ENCODE measurements at places on chromosomes 7 and 10.

DNA sequence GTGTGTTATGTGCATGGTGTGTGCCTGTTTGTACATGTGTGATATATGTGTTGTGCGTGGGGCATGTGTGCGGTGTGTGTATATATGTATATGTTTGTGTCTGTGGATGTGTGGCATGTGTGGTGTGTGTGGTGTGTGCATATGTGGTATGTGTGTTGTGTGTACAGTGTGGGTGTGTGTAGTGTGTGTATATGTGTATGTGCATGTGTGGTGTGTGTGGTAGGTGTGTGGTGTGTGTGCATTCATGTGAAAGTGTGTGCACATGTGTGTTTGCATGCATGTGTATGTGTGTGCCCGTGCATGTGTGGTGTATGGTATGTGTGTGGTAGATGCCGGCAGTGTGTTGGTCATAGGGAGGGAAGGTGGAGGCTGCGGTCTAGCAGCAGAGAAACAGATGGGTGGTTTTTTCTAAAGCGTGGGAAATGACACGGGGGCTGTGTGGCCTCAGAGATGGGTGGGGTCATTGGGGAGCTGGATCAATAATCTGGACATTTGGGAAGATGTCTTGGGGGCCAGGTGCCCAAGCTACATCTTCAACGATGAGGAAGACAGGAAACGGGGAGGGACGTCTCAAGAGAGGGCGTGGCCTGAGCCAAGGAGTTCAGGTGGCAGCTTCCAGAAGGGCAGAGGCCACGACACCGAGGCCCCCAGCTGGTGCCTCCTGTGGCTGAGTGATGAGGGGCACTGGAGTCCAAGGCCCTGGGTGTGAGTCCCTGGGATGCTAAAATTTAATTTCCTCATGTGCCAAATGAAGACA, 481.3 kb downstream of the DNAJB6 start:
- no peak for DNase-seq

- DNase-seq: no peak
Observed at GRCh38 chr7:156166692-156167416, 354.6 kb upstream of the SHH start.

DNA sequence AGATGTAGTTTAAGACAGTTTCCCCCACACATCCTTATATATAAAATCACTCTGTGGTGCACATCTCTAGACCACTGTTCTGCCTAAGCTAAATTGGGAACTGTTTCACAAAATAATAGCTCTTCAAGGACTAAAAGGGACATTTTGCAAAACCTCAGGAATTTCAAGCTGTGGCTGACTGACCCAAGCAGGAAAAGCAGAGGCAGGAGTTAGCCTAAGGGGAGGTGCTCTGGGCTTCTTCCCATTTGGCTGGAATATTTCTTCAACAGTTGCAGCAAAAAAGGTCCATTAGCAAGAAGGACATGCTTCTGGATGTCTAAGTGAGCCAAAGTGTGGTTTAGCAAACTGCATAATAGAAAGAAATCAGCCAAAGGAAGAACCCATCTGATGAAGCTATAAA, 551.2 kb upstream of the ANKRD30A start:
- no peak for DNase-seq

- DNase-seq: no peak
Observed at GRCh38 chr7:28530803-28531175, 118.5 kb downstream of the CREB5 start.

GRCh38 chr7:81053623-81054022, 134.8 kb upstream of the SEMA3C start:
- no peak for DNase-seq

DNA sequence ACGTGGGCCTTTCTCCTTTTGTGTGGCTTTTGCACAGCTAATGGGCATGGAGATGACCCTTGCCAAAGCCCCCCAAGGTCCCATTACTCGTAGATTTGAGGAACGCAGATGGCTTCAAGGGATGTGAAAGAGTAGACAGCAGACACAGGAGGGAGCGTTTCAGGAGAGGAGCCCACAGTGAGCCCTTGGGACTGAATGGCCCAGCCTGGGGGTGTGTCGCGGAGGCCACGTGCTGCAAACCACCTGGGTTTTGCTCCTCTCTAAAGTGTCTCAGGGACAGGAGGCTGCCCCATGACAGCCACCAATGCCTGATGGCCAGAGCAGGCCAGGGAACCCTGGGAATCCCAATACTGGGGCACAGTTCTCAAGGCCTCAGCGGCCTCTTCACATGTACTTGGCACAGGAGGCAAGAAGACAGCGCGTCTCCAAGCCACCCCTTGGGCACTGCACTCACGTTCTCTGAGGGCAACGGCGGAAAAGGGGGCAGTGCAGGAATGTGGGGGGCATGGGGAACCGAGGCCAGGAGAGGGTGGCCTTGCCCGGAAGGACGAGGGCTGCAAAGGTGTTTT, 185.2 kb downstream of the WDR37 start:
- DNase-seq: no peak

GRCh38 chr10:50304660-50305059, 53.3 kb upstream of the ASAH2 start:
- no peak for DNase-seq

DNA sequence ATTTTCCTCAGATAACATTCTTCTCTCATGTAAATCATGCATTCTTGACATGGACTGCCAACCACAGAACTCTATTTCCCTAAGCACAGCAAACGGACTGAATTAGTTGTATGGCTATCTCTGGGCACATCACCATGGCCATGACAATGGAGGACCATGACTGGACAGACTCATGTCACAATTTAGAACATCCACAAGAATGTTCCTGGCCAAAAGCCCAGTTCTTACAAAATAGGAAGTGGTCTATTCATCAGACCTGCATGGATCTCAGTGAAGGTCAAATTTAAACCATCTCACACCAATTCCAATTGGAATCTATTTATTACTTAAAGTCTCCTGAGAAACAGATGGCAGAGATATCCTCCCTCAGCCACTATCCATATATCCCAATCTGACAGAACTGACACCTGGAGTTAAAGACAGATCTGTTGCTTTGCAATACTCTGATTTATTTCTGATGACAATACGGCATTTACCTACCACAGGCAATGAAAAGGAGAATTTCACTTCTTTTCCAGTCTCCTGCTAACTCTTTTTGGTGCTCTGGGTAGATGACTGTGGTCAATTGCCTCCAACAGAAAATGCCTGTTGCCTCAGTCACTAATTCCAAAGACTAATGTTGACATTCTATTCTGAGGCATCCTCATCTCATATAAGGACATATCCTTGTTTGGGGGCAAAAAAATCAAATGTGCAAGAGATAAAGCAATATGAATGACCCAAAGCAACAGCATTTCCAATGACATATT, 254.8 kb downstream of the HTR7 start:
- DNase-seq: no peak

DNA sequence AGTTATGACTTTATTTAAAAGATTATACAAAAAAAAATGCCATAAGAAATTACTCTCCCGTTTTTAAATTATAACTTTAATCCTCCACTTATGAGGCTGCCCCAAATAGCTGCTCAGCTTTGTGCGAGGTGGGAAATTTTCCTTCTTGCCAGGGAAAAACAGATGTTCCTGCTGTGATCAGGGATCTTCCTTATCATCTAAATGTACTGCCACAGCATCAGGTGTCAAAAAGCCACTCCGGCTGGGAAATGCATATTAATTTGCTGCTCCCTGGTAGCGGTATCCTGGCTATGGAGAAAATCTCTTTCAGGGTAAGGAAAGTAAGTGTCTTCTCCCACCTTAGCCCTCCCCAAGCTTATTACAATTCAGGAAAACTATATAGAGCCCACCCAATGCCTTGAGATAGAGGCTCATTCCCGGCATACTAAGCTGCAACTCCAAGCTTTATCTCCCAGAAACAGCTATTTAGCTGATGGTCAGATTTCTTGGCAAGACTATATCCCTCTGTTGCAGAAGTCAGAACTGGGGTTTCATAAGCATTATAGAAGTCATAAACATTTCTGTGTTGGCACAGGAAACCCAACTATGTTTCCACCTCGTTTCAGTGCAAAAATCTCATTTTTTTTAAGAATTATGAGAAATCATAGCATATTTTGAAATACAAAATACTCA, 360.4 kb downstream of the PARD3 start:
- no peak for DNase-seq

DNA sequence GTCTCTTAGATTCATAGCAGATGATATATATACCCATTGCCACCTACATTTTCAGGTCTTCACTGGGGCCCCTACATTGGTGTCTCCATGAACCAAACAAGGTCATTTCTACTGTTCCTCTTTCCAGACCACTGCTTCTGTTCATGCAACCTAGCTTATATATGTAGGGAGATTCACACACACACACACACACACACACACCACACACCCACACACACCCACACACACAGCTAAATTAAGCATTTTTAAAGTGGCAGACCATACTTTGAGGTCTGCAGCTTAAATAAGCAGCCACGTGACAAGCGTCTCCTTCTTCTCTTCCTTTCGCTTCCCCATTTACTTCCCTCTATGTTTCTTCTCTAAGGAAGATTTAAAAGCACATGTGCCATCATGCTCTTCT, 70.0 kb upstream of the CC2D2B start:
- no peak for DNase-seq

GRCh38 chr10:21068026-21068656, 171.0 kb upstream of the NEBL start:
- no peak for DNase-seq

DNA sequence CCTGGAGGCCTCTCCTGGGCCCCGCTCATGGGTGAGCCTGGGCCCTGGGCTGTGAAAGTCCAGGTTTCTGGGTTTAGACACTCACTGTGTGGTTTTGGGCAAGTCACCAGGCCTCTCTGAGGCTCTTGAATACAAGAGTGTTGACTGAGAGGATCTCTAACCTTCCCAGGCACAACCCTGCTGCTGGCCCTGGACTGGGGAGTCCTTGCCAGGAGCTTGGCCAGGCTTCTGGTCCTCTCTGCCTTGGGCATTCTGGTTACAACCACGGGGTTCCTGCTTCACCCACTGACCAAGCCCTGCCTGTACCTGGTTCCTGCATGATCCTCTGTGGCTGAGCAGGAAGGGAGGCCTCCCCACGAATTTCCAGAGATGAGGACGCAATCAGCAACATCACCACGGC, 63.6 kb upstream of the COL13A1 start:
- DNase-seq: no peak

All from SW480 (cell line).